Activated naive CD8-positive, alpha-beta T cell treated with anti-CD3 and anti-CD28 coated beads, Interleukin-2, amount 50 U/mL, for 16 hours (primary cell): ENCODE measurements at places on chromosomes 13 and 19.

GRCh38 chr13:78700121-78700910, 41.4 kb upstream of the OBI1 start:
- no peak for DNase-seq

GRCh38 chr13:50085063-50085462, 69.8 kb downstream of the KCNRG start:
- DNase-seq: no peak

DNA sequence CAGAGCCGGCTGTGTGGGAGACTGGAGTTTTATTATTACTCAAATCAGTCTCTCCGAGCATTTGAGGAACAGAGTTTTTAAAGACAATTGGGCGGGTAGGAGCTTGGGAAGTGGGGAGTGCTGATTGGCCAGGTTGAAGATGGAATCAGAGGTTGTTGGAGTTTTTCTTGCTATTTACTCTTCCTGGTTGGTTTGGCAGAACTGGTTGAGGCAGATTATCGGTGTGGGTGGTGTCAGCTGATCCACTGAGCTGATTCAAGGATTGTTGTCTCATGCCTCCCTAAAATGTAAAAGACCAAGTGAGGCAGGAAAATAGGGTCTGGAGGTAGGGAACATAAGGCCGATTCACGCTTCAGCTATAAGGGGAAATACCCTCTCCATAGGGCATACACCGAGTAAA, 1.3 kb upstream of the TDRD12 start:
- no peak for DNase-seq

- no peak for DNase-seq
Observed at GRCh38 chr13:68185444-68186141, 955.5 kb upstream of the PCDH9 start.

DNA sequence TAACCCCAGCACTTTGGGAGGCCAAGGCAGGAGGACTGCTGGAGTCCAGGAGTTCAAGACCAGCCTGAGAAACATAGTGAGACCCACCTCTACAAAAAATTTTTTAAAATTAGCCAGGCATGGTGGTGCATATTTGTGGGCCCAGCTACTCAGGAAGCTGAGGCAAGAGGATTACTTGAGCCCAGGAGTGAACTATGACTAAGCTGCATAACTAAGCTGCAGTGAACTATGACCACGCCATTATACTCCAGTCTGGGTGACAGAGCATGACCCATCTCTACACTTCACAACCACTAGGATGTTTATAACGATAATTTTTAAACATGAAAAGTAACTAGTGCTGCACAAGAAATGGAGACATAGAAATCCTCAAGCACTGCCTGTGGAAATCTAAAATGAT, 352.7 kb upstream of the SGCG start:
- DNase-seq: no peak

DNA sequence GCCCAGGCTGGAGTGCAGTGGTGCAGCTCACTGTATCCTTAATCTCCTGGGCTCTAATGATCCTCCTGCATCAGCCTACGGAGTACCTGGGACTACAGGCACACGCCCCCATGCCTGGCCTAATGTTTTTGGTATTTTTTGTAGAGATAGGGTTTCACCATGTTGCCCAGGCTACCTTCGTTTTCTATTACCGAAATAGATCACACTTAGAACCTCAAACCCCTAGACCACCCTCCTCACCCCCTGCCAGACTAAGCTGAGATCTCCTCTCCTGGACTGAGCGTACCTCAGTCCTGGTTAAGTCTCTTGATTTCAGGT, 391 bp downstream of the KLF1 start:
- no peak for DNase-seq

DNA sequence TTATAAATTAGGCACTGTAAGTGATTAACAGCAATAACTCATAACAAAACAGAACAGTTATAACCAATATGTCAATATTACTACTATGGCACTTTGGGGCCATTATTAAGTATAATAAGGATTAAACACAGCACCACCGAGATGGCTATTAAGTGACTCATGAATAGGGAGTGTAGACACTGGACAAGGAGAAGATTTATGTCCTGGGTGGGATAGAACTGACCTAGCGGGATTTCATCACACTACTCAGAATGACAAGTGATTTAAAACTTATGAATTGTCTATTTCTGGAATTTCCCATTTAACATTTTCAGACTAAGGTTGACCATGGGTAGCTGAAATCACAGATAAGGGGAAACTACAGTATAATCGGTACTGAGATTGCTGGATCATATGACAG, 79.0 kb upstream of the SLC7A1 start:
- no peak for DNase-seq

GRCh38 chr13:32264407-32264806, 50.8 kb downstream of the ZAR1L start:
- no peak for DNase-seq

- DNase-seq: no peak
Observed at GRCh38 chr13:76799696-76800095, 86.5 kb downstream of the KCTD12 start.

DNA sequence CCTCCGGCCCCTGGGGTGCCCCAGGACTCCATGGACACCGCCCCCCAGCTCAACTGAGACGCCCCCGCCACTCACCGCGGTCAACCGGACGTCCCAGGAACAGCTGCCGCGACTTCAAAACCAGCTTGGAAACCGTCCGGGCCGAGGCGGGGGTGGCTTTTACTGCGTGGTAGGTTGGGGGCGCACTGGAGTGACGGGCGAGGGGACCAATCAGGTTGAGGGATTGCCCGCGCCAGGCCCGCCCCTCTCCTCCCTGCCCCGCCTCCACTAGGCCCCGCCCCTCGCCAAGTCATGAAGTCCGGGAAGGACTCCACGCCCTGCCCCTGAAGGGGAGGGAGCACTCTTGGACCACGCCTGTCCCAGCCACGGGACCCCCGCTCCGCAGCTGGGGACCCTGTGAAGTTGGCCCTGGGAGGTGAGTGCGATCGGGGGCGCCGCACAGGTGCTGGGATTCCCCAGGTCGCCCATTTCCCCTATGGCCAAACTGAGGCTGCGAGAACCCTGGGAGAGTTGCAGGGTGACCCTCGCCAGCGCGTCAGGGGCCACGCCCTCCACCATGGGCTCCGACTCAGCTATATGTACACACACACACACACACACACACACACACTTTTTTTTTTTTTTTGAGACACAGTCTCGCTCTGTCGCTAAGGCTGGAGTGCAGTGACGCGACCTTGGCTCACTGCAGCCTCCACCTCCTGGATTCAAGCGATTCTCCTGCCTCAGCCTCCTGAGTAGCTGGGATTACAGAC, at the start of gene PLIN3:
Gene PLIN3 (minus strand): TSS at position 134 of the 752 bp plus-strand sequence. CDS start 6,273 bp downstream, outside the sequence.
- peak; percentile 71 for DNase-seq

- peak; percentile 93 for DNase-seq
Observed at GRCh38 chr19:55654868-55655647, at the start of gene U2AF2. Gene U2AF2 (plus strand): TSS chr19:55655035. CDS start chr19:55655105, 70 bp downstream.

DNA sequence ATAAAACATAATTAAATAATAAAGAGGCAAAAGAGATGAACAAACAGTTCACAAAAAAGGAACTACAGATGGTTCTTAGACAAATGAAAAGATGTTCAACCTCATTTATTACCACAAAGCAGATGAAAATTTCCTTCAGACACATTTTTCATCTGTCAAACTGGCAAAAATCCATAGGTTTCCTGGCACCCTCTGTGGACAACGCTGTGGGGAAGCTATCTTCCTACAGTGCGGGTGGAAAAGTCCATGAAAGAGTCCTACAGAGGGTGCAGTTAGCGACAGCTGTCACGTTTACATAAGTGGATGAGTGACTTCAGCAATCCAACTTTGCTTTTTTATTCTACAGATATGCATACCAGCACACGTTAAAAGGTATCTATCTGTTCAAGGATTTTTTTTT, 30.3 kb upstream of the PDCD5 start:
- DNase-seq: no peak

DNA sequence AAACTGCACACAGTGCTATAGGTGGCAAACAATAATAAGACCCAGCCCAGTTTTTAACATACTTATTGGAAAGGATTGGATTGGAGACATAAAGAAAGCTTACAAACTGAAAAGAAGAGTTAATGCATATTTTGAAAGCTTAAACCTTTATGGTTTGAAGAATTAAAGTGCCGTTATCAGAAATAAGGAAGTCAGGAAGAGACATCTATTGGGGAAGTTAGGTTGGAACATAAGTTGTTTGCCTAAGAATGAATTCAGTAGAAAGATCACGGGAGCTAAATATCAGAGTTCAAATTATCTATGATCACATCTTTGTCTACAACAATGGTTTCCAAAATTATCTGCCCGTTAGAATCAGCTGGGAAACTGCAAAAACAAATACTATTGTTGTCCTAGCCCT, 767.9 kb downstream of the PCDH9 start:
- DNase-seq: no peak

- no peak for DNase-seq
Observed at GRCh38 chr19:45640849-45641273, 1.7 kb upstream of the EML2 start.
